ENCODE measurements at places on chromosomes 4 and X. TPM values are rescaled to one million over a fixed set of nuclear protein-coding genes. Genes with fewer than 3 reads are reported as not detected.
A peak's percentile ranks its signal among the peaks of the same experiment; 100 is the strongest.

GRCh38 chrX:146278381-146278780, 460.8 kb downstream of the SLITRK2 start:
- H3K27ac ChIP-seq = no peak overlapping the region
- no peaks in the 10 kb centered on the region for H3K4me1 ChIP-seq
- H3K36me3 ChIP-seq = no peaks in the 10 kb centered on the region
- H3K27me3 ChIP-seq = no peaks in the 10 kb centered on the region
- H3K4me3 ChIP-seq = no peak overlapping the region

DNA sequence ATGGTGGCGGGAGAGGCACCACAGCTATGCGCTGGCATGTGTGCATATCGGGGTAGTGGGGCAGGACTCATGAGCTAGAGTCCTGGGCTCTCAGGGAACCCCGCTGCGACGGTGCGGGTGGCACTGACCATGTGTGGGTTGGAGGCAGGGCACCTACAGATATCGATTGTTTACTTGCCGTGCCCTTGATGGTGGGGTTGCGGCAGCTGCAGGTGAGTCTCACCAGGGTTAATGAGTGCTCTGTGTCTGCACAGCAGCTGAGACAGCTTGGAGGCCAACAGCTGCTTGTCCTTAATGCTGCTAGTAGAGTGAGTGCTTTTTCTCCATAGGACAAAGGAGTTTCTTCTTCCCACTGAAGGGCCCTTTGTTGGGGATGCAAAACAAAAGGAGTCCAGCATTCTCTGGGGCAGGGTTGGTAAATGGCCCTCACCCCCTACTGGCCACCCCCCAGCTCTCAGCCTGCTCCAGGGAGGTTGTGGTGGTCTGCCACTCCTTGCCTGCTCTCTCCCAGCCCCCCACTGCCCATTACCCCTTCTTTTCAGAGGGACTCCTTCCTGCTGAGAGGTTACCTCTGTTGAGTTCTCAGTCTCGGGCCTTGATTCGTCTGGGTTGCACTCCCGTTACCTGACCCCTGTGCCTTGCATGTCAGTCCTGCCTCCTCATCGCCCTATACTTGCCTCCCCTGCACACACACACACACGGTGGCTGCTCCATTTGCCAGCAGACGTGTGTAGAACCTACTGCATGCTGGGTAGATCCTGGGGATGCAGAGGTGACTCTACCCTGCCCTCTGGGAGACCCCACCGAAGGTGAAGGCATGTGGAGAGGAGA, 52.8 kb downstream of the TBC1D14 start:
- no peak overlapping the region for H3K27ac ChIP-seq
- H3K27me3 ChIP-seq = no peaks in the 10 kb centered on the region
- no peak for DNase-seq

DNA sequence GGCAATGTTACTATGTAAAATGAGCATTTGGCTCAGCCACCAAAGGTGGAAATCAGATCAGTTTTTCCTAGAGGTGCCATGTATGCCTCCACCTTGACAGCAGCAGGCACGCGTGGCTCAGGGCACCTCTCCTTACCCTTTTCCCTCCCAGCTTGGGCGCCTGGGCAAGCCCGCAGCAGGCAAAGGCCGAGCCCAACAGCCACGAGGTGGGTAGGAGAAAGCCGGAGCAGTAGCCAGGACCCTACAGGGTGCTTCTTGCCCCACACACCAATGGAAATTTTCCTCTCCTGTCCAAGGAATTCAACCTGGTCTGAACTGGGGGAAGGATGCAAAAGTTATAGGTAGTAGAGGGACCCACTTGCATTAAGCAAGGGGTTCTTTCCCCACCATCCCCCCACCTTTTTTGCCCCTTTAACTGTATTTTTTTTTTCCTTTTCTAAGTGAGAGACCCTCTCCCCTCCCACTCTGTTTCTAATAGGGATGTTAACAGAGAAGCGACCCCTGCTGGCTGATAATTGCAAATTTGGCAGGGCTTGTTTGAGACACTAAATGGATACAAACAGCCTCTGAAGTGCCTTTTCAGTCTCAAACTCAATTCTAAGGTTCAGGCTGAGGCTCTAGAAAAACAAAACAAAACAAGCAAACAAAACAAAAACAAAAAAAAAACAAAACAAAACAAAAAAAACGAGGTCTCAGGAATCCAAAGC, 895.1 kb downstream of the PCDH18 start:
- H3K4me3 ChIP-seq = no peak overlapping the region
- no peak for DNase-seq
- H3K27ac ChIP-seq = no peak overlapping the region
- no peaks in the 10 kb centered on the region for H3K4me1 ChIP-seq
- no peaks in the 10 kb centered on the region for H3K27me3 ChIP-seq

DNA sequence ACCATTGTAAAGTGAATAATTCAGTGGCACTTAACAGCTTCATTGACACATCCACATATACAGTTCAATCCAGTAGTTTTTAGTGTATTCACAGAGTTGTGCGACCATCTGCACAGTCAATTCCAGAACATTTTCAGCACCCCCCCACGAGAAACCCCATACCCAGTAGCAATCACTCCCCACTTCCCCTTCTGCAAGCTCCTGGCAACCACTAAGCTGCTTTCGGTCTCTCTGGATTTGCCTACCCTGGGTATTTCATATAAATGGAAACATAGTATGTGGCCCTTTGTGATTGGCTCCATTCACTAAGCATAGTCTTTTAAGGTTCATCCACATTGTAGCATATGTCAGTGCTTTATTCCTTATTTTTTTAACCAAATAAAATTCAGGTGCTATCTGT, 10.0 kb downstream of the MSL3 start:
- no peak overlapping the region for H3K4me3 ChIP-seq
- no peaks in the 10 kb centered on the region for H3K4me1 ChIP-seq
- H3K27me3 ChIP-seq = no peaks in the 10 kb centered on the region
- H3K36me3 ChIP-seq = peaks cover 6% of the 10 kb centered on the region
- no peak overlapping the region for H3K27ac ChIP-seq

GRCh38 chrX:146614663-146615478, 194.7 kb upstream of the CXorf51B start:
- H3K36me3 ChIP-seq = no peaks in the 10 kb centered on the region
- H3K4me3 ChIP-seq = no peak overlapping the region
- no peak for DNase-seq
- H3K27ac ChIP-seq = no peak overlapping the region
- H3K27me3 ChIP-seq = no peaks in the 10 kb centered on the region

DNA sequence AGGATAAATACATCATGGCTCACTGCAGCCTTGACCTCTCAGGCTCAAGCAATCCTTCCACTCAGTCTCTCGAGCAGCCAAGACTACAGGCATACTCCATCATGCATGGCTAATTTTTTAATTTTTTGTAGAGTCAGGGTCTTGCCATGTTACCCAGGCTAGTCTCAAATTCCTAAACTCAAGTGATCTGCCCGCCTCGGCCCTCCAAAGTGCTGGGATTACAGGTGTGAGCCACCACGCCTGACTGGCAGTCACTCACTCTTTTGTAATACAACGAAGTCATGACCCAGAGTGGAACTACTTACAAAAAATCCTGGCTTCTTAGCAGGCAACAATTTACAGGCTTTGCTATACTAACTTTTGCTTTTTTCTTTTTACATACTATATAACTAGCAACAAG, 100.7 kb upstream of the MAP3K15 start:
- H3K4me1 ChIP-seq = no peaks in the 10 kb centered on the region
- no peaks in the 10 kb centered on the region for H3K27me3 ChIP-seq
- DNase-seq = no peak
- no peak overlapping the region for H3K4me3 ChIP-seq

DNA sequence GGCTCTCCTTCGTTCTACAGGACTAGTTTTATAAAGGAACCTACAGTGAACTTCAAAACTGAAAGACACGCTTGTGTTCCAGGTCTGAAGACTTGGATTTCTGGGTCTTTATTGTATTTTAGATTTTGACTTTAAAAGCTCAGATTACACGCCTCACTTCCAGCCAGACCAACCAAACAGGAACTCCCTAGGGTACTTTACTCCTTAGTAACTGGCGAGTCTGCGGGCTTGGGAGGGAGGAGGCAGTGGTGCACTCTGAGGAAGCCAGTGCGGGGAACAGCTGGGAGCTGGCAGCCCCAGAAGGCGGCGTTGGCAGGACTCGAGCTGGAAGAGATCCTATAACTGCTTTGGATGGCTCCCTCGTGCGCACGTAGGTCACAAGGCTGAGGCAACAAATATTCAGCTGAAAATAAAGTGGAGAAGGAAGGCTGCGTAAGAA, 391 bp upstream of the PHKA1 start:
- no peaks in the 10 kb centered on the region for H3K36me3 ChIP-seq
- no peaks in the 10 kb centered on the region for H3K4me1 ChIP-seq
- peak overlapping the region; percentile 88 for H3K27ac ChIP-seq
- DNase-seq = peak; percentile 38
- H3K27me3 ChIP-seq = no peaks in the 10 kb centered on the region

DNA sequence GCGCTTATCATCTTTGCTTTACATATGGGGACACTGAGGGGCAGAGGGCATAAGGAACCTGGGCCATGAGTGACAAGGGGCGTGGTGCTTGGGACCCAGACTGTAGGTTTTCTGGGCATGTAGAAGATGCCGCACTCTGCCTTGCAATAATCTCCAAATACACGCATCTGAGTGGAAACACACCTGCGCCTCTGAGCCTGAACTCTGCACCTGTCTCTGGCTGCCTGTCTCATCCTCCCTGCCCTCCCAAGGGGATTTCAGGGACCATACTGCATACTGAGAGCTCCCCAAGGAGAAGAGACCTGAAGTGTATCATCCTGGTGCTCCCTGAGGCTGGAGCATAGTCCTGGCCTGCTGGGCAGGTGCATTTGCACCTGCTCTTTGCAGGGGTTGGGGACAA, 34.7 kb upstream of the ASMTL start:
- no peak overlapping the region for H3K4me3 ChIP-seq
- no peaks in the 10 kb centered on the region for H3K36me3 ChIP-seq
- DNase-seq = no peak
- H3K4me1 ChIP-seq = no peaks in the 10 kb centered on the region

DNA sequence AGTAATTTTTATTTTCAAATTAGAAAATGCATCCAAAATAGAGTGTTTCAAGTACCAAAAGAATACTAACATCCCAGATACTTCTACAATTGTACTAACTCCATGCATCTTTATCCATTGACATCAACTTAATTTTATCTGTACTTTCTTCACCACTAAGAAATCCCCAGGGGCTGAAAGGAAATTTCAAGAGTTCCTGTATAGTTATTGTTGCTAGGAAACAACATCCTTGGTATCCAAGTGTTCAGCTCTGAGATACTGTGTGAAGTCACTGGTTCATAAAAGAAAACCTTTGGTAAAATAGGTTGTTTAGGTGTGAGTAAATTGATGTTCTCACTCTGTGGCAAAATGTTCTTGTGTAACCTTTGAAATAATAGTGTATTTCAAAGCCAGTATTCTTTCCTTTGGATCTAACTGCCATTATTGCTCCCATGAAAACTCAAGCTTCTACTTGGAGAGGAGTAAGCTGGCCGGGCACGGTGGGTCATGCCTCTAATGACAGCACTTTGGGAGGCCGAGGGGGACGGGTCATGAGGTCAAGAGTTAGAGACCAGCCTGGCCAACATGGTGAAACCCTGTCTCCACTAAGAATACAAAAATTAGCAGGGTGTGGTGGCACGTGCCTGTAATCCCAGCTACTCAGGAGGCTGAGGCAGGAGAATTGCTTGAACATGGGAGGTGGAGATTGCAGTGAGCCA, 72.9 kb downstream of the COMMD8 start:
- H3K27ac ChIP-seq = no peak overlapping the region
- H3K27me3 ChIP-seq = no peaks in the 10 kb centered on the region
- H3K36me3 ChIP-seq = no peaks in the 10 kb centered on the region
- H3K4me1 ChIP-seq = no peaks in the 10 kb centered on the region
- no peak overlapping the region for H3K4me3 ChIP-seq

Gene ZBTB33
- total RNA-seq = 6.4 TPM

Gene TLL1
- total RNA-seq = 10.6 TPM

Gene SPANXA2
- total RNA-seq = 1.4 TPM

Gene SMIM43
- not detected for total RNA-seq

Gene ALPK1
- 63.4 TPM for total RNA-seq

Gene OPRPN
- not detected for total RNA-seq

Gene RASSF6
- 0.56 TPM for total RNA-seq

Data from thoracic aorta (tissue), 2 donors.